ENCODE measurements at places on chromosomes 2 and 18.

DNA sequence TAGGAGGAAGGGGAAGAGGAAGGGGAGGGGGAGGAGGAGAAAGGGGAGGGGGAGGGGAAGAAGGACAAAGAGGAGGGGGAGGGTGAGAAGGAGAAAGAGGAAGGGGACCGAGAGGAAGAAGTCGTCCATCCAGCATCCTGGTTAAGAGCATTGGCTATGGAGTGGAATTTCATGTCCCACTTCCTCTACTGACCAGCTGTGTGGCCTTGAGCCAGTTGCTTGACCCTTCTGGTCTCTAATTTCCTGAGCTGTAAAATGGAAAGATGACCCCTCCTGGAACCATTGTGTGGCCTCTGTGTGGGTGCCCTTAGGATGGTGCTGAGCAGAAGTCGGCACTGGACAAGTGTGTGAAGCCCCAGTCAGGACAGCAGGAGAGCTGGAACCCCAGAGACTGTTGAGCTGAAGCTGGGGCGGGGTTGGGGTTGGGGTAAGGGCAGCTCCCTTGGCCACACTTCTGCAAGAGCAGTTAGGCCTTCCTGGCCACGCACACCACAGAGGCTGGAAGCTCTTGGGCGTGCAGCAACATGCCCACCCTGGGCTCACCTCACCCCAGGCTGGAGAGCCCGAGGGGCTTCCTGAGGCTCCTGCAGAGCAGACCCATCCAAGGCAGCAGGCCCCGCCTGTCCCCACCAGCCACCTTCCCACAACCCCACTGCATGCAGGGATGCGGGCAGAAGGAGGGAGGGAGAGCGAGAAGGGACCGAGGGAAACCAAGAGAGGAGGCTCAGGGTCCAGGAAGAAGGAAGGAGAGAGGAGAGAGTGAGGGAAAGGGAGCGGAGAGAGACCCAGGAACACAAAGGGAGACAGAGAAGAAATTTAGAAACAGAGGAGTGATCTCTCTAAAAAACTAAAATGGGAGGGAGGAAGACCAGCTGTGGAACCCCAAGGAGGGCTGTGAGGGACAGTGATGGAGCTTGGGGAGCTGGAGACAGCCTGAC lies 16.2 kb downstream of the ADRA2B start:
- DNase-seq, result no peak

DNA sequence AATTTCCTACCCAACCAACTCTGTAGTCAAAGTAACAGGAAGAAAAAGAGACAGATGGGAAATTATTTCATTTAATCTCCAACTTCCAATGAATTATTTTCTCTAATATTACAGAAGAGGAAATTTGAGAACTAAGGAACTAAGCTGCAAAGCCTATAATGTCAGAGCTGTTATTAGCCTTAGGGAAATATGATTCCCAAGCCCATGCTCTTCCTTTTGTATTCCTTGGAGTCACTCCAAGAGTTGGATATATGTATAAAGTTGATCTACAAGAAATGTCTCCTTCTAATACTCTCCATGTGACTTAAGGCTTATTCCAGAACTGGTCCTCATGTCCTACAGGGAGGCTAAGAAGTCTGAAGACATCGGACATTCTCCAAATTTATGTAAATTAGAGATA lies 31.6 kb upstream of the VWC2L start:
- DNase-seq, result no peak

GRCh38 chr2:111972955-111973565 lies 74.7 kb downstream of the MERTK start:
- no peak for DNase-seq

GRCh38 chr2:155839991-155840390 lies 492.5 kb downstream of the NR4A2 start:
- no peak for DNase-seq

- DNase-seq, result no peak
Measured at GRCh38 chr2:51781691-51782090, 749.8 kb upstream of the NRXN1 start.

GRCh38 chr2:120470041-120470965 lies 124.4 kb downstream of the INHBB start:
- no peak for DNase-seq

DNA sequence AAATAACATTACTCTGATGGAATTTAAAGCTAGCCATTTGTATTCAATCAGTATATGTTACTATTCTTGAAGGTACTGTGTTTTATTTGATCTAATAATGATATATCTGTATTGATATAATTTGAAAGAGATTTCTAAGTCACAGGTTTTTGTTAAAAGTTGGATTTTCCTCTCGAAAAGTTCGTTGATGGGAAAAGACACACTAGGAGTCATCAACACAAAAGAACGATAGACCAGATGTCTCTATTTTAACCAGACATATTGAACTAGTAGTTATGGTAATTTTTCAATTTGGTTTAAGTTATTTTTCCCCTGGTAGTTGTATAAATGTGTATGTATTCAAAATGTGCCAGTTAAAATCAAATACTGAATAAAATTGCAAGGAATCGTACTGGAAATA lies 2.5 kb downstream of the ASXL3 start:
- DNase-seq, result no peak

- no peak for DNase-seq
Measured at GRCh38 chr2:216657086-216657855, 24.1 kb downstream of the IGFBP2 start.

DNA sequence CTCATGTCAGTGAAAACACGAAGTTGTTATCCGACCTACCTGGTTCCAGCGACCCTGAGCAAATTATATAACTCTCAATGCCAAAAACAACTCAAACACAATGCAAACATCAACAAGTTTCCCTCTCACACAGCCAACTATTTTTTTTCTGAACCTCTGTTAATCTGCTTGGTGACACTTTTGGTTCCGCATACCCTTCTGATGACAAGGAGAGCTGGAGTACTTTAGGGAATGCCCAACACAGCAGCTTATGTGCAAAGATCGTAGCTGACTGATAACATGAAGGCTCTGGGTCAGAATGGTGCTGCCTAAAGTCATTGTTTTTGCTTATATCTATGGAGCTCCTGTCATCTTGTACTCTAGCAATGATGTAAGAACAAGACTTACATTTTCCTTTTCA lies 72.7 kb upstream of the CCDC68 start:
- no peak for DNase-seq

GRCh38 chr2:98281607-98282006 lies 64.6 kb upstream of the CNGA3 start:
- DNase-seq, result no peak

DNA sequence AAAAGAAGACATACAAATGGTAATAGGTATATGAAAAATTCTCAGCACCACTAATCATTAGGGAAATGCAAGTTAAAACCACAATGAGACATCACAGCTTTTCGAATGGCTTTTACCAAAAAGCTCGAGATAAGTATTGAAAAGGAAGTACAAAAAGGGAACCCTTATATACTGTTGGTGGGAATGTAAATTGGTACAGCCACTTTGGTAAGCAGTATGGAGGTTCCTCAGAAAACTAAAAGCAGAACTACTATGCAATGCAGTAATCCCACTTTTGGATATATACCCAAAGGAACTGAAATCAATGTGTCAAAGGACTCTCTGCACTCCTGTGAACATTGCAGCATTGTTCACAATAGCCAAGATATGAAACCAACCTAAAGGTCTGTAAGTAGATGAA lies 107.5 kb upstream of the SPATS2L start:
- no peak for DNase-seq

GRCh38 chr2:192669505-192670091 lies 474.9 kb upstream of the TMEFF2 start:
- DNase-seq, result no peak

- DNase-seq, result no peak
Measured at GRCh38 chr2:55231546-55232083, 478 bp downstream of the CLHC1 start.

DNA sequence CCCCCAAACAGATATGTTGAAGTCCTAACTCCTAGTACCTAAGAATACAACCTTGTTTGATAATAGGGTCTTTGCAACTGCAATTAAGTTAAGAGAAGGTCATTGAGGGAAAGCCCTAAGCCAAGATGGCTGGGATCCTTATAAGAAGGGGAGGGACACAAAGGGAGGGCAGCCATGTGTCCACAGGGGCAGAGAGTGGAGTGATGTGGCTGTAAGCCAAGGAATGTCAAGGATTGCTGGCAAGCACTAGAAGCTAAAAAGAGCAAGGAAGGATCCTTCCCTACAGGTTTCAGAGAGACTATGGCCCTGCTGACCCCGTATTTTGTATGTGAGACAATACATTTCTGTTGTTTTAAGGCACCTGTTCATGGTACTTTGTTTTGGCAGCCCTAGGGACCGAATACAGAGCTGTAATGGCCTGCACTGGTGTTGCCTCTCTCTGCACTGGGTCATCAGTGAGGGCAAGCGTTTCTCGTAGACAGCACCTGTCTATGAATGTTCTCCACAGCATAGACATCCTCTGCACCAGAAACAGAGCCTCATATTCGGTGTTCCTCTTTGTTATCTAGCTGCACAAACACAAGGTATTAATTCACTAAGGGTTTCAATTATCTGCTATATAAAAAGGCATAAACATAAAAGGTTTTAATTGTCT lies 75.4 kb upstream of the AQP4 start:
- no peak for DNase-seq

DNA sequence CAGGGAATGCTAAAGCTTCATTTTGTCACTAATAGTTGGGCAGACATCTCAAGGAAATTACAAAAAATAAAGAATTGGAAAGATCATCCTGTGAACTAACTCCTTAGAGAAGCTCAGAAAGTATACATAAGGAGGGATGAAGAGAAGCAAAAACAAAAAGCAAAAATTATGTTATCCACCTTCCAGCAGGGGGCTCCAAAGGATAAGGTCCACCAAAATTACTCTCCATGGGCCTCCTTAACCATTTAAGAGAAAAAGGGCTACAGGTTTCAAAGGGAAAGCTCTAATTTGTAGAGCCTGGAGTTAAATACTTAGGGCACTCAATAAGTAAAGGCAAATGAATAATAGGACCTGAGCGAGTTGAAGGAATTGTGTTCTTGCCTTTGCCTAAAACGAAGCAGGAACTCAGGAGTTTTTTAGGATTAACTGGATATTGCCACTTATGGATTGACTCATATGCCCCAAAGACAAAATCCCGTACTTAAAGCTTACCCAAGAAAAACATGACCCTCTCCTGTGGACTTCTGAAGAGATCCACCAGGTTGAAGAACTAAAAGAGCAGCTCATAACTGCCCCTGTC lies 1167.9 kb downstream of the DSC3 start:
- DNase-seq, result no peak

DNA sequence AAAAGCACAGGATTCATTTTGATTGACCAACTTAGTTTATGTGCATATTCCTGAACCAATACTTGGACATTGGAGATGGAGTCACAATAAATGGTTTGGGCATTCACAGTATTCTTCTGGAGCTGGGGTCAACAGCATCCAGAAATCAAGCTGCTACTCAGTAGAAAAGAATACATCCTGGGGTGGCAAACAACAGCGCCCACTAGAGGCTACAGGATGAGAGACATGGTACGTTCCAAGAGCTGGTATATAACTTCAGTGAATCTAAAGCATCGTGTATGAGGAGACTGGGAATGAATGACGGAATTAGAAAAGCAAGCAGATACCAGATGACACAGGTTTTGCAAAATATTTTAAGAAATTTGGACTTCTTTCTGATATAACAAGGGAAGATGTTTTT lies 142.9 kb upstream of the FIGN start:
- DNase-seq, result no peak

- DNase-seq, result no peak
Measured at GRCh38 chr2:206001912-206002311, 84.1 kb downstream of the INO80D start.

DNA sequence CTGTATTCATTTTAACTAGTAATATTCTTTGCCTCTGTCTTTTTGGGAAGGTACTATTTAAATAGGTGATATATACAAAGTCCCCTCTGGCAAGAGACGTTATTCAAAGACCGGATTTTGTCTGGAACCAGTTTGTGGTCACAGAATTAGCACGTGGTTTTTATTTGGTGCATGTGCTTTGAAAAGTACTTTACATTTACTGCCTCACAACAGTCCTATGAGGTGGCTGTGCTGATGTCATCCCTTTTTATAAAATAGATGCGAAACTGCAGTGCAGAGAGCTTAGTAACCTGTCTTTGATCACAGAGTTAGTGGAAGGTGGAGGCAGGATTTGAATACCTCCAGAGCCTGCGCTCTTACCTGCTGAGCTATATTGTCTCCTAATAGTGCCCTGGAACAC lies 4.0 kb downstream of the LPIN1 start:
- DNase-seq, result peak; percentile 43

DNA sequence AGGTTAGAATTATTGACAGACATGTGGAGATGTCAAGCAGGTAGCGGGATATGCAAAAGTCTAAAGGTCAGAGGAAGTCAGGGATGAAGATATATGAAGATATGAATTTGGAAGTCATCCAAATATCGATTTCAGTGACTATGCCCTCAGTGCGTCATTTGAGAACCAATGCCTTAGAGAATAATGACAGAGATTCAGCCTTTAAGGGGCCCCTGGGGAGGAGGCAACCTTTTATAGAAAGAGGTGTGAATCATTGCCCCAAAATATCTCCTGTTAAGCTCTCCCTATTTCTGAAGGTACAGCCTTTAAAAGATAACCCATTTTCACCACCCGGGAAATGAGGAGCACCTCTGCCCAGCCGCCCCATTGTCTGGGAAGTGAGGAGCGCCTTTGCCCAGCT lies 223.4 kb downstream of the NCKAP5 start:
- DNase-seq, result no peak

All from CD8-positive, alpha-beta T cell (primary cell).